ENCODE measurements at places on chromosomes 1 and 21.

GRCh38 chr21:45126204-45126626 is 51.8 kb downstream of the ADARB1 start:
- no peak for DNase-seq

DNA sequence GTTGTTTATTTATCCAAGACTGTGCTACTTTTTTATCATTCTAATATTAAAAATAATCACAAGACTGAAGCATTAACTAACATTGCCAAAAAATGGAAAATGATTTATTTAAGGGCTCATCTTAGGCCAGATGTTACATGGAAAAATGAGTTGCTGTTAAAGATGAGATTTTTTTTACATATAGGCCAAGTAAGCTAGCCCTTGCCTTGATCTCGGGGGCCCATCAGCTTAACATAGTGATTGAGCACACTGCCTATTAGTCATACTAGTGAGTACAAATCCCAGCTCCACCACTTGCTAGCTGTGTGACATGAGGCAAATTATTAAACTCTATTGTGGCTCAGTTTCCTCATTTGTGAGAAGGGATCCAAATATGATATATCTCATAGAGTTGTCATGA is 275.9 kb upstream of the SNX7 start:
- peak; percentile 49 for DNase-seq

DNA sequence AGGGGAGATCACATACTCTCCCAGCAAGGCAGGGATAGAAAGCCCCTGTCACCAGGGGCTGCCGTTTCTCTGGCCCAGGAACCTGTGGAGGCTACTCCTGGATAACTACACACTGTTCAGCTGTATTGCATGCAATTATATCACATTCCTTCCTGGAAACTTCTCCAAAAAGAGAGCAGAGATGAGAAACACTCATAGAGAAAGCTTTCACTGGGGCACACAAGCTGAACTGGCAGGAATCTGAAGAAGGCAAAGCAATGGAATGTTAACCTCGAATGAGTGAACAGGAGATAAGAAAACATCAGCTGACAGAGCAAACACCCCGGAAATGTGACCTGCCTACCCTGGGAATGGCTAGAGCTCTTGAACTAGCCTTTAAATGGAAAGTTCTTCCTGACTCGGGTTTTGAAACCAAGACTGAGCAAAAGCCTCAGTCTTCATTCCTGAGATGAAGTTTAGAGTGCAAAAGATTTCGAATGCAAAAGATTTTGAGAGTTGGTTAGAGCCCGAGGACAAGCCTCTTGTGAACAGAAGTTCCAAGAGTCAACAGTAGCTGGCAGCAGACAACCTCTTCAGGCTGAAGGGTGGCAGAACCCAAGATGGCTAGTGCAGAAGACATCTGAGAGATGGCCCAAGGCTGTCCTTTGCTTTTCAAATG is 32.3 kb downstream of the CCN1 start:
- DNase-seq, result peak; percentile 97

GRCh38 chr1:18530587-18531502 is 50.1 kb downstream of the KLHDC7A start:
- DNase-seq, result no peak

DNA sequence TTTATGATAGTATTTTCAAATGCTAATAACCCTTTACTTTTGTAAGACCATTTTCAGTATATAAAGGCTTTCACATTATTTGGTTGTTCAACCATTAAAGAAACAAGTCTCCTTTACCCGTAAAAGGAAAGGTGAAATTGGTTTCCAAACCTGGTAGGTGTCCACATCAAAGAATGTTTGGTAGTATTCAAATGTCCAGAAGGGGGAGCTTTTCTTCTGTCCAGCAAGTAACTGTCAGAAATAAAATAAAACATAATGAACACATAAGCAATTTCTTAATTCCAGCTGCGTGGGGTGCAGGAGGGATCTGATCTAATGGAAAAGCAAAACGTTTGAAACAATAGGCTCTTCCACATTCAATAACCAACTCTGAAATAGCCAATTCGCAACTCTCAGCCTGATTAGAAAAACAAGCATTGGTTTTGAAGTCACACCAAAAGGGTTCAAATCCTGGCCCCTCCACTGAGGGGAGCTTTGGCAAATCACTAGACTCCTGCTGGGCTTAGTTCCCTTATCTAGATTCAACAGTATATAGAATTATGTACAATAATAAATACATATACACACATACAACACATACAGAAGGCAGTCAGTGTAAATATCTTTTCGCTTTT is 11.0 kb downstream of the YIPF1 start:
- DNase-seq, result peak; percentile 56

GRCh38 chr1:54614024-54614423 is 9.3 kb downstream of the FAM151A start:
- no peak for DNase-seq

- no peak for DNase-seq
These were observed 43.0 kb downstream of the MATN1 start for GRCh38 chr1:30680429-30680828.

GRCh38 chr1:5873556-5873955 is 118.7 kb downstream of the NPHP4 start:
- DNase-seq, result no peak

DNA sequence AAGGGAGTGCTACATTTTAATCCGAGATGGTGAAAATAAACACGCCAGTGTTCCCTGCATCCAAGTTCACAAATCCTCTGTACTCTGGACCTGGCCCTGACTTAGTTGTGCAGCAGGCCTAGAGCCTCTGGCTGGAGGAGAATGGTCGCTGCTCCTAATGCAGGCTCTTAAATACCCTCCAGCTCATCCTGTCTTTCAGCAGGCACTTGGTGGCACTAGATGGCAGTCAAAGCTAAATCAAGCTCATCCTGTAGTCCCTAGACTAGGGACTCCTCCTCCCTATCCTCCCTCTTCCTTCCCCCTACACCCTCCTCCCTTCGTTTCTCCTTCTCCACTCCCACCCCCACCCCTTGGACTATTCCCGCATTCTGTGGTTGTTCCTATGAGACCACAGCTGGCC is 41.6 kb upstream of the MTR start:
- DNase-seq, result peak; percentile 25

- peak; percentile 11 for DNase-seq
These were observed 75.6 kb downstream of the PIGK start for GRCh38 chr1:77143529-77144121.

GRCh38 chr1:228976316-228976715 is 241.0 kb downstream of the RHOU start:
- DNase-seq, result no peak

GRCh38 chr1:2224631-2225428 is 3.3 kb upstream of the SKI start:
- DNase-seq, result no peak

DNA sequence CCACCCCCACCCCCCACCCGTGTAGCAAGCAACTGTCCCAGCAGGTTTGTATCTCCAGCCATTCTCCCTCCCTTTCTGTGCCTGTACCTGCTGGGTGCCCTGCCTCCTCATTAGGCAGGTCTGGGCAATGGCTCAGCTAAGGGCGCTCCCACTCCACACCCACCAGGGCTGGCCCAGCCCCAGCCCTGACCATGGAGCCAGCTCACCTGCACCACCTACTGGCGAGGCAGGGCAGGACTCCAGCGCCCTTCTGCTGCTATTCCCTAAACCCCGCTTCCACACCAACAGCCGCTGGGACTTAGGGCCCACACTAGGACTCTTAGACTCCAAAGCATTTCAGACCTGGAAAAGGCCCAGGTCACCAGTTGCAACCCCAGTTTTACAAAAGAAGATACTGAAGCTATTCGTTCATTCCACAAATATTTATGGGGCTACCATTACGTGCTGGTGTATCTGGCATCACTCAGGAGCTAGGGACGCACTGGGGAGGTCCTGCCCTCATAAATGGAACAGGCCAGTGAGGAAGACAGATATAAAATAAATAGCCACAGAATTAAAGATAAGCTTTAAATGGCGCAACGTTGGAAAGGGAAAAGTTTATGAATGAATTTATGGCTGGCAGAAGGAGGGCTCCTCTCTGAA is 24.0 kb downstream of the PGLYRP3 start:
- no peak for DNase-seq

GRCh38 chr1:33338440-33339211 is 17.7 kb upstream of the A3GALT2 start:
- peak; percentile 78 for DNase-seq

GRCh38 chr1:24438423-24438901 is 22.9 kb downstream of the NIPAL3 start:
- peak; percentile 46 for DNase-seq

GRCh38 chr1:157734321-157734720 is 33.8 kb upstream of the FCRL3 start:
- no peak for DNase-seq

DNA sequence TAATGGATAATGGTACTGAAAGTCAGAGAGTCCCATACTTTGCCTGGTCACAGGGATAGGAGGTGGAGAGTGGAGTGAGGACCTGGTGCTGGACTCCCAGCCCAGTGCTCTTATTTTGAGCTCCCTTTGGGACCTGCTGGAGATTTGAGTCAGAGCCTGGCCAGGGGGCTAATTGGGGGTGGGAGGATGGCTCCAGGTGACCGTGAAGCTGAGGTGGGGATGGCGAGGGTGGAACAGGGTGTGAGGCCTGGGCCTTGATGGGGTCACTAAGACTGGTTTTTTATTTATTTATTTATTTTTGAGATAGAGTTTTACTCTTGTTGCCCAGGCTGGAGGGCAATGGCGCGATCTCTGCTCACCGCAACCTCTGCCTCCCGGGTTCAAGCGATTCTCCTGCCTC is 17.8 kb downstream of the AMPD2 start:
- DNase-seq, result no peak

DNA sequence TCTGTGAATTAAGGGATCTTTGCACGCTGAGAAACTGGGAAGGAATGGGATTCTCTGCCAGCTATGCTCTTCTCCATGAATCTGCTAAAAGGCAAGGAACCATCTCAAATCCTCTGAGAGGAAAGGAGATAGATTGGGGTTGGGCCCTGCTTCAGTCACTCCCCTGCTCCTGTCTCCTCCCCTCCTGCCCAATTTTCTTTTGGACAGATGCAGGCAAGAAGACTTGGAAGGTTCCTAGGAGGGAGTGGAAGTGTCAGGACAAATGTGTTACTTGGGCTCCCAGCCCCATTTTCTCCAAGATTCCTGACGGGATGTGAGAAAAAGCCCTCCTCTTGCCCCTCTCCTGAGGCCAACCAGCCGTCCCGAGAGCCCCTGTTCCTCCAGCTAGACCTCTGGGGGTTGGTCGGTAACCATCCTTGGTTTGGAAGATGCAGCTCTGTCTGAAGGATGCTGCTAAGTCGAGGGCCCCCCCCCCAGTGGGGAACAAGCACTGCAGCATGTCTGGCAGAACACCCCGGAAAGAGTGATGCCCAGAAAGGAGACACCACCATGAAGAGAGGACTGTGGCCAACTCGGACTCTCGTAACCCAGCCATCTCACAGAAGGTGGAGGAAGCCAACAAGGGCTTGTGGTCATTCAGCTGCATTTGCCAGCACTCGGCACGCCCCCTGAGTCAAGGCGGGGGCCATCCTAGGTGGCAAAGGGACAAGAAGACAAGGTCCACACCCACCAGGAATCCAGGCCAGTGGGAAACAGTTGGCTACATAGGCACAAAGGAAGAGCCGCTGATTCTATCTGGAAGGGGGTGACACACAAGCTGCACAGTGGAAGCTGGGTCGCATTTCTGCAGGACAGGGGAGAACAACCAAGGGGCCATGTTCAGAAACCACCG is 43.7 kb downstream of the CDK18 start:
- no peak for DNase-seq

GRCh38 chr21:46187814-46188213 is 3.6 kb upstream of the SPATC1L start:
- no peak for DNase-seq

Measured in fibroblast of upper back skin (primary cell).